Tongue (tissue), 3 donors: ENCODE measurements at places on chromosomes 2 and 18. TPM values are rescaled to one million over a fixed set of nuclear protein-coding genes. Genes with fewer than 3 reads are reported as not detected.

GRCh38 chr2:86319700-86320580, 17.5 kb downstream of the REEP1 start:
- DNase-seq = no peak

DNA sequence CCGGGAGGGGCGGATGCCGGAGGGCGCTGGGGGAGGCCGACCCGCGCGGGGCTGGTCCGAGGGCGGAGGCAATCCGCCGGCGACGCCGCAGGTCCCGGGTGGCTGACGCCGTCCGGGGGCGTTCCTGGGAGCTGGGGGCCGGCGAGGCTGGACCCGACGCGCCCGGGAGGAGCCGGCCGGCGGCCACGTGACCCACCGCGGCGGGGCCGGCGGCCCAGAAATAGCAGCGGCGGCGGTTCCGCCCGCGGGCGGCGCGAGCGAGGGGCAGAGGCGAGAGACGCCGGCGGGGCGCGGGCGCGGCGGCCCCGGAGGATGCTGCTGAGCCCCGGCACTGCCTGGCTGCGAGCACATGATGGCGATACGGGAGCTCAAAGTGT, at the start of gene RAB31:
Gene RAB31 (plus strand): TSS at position 245 of the 377 bp plus-strand sequence. CDS start 105 bp downstream, at position 350.
- DNase-seq = peak; percentile 82

GRCh38 chr2:191202881-191203397, 42.3 kb upstream of the MYO1B start:
- peak; percentile 66 for DNase-seq

Gene MEP1B
- 0.10 TPM for total RNA-seq

Gene HJURP
- 9.8 TPM for total RNA-seq

DNA sequence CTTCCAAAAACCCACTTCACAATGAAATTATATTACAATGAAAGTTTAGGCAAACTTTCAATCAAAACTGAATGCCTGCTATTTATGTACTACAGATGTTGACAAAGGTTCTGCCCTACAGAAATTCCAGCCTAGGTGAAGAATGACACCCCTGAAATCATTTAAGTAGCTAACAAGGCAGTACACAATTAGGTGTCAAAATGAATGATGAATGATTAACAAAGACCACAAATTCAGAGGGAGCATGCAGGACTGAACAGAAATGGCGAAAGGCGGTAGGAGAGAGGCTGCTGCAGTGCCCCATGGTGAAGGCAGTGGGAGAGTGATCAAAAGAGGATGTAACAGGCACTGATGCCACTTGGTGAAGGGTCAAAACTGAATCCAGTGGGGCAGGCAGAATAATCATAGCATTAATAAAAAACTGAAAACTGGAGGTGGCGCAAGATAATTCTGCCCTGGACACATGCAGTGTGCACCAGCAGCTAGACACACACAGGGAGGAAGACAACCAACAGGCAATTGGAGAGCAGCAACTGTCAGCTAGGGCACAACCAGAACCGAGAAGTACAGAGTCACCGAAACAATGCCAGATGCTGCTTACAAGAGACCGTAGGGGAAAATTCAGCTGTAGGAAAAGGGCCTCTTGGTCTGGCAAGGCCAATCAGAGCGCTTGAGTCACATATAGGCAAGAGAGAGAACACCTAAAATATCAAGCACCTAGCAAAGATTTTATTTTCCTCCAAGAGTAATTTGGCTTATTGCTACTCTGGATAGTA, 4.5 kb downstream of the TMEM131 start:
- DNase-seq = no peak

Gene AQP4
- 37.6 TPM for total RNA-seq

Gene CPO
- total RNA-seq = 1.6 TPM
